ENCODE measurements at places on chromosomes 2 and 18. TPM values are rescaled to one million over a fixed set of nuclear protein-coding genes. Genes with fewer than 3 reads are reported as not detected.

Gene MARCO
- polyA plus RNA-seq = not detected

GRCh38 chr2:96601382-96602292, 36.5 kb downstream of the KANSL3 start:
- DNase-seq = no peak

Gene FAM161A
- 22.9 TPM for polyA plus RNA-seq

GRCh38 chr2:26578113-26578458, 63.1 kb downstream of the CIB4 start:
- no peak for DNase-seq

Gene OSBPL6
- 5.8 TPM for polyA plus RNA-seq

- no peak for DNase-seq
These were observed 239.8 kb downstream of the RBM43 start for GRCh38 chr2:151021747-151022452.

Gene RAB27B
- 6.8 TPM for polyA plus RNA-seq
